ENCODE measurements at places on chromosomes 7 and 10. TPM values are rescaled to one million over a fixed set of nuclear protein-coding genes. Genes with fewer than 3 reads are reported as not detected.

The CDHR1 gene
- 1.4 TPM for total RNA-seq

The GCK gene
- total RNA-seq, result 2.1 TPM

The VWDE gene
- total RNA-seq, result 1.5 TPM

DNA sequence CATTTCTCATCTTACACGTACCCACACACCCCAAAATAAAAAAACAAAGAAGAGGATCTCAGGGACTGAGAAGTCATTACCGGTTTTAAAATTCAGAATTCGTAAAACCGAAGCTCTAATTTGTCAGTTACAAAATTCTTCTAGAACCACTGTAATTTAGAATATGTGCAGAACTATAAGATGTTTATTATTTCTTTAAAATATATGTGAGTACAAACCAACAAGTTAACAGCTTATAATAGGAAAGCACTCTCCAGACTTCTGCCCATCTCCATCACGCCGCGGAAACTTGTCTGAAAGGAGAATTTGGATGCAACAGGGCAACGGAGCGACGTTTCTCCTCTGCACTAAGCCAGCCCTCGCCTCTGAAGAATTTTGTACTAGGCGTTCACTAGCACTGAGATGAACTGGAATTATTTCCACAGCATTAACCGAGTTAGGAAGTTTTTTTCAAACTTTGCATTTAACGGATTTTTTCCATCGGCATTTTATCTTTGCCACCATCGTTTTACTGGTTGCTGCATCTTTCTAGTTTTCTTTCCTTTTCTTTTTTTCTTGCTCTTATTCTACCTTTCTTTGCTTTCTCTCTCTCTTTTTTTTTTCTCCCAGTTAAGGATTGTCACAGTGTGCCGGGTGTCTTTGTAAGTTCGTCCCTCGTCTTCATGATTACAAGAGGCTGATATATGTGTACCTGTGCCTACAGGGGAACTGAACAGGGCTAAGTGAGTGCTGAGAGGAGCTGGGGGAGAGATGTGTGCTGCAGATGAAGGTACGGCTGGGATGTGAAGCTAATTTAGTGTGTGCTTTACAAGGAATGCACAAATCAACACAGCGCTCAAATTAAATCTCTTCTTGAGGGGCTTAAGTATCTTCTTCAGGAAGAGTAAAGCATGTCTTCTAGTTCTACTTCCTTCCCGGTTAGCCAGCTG lies 295.9 kb upstream of the NFE2L3 start:
- no peak overlapping the region for H3K4me3 ChIP-seq
- no peak overlapping the region for H3K27ac ChIP-seq
- no peak for DNase-seq
- peaks cover 2% of the 10 kb centered on the region for H3K36me3 ChIP-seq
- H3K27me3 ChIP-seq, result peaks cover 58% of the 10 kb centered on the region

DNA sequence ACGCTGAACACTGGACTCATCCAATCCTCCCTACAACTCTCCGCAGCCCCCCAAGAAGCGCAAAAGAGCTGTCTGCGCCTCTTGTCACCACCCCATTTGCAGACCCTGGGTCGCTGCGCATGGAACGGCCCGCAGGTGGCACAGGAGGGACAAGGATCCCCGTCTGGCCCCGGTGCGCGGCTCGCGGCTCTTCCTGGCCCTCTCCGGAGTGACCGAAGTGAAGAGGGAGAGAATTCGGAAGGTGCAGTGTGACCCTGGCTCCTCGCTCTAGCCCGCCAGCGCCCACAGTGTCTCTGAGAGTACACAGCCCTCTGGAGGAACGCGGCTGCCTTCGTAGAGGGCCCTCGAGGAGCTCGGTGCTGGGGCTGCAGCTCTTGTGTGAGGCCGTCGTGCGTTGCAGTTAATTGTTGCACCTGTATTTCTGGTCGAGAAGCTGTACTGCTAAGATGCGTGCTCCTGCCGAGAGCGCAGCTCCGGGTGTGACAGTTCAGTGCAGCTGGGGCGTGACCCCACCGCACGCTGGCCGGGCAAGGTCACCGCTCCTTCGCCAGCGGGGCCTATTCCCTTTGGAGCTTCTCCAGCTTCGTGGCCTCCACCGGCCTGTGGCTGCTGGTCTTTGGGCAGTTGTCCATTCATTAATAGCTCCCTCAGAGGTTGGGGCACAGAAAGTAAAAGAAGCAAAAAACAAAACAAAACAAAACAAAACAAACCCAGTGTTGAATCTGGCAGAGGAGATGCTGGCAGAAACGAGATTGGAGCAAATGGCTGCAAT lies 119.0 kb downstream of the SEC23IP start:
- H3K4me3 ChIP-seq, result no peak overlapping the region
- peaks cover 32% of the 10 kb centered on the region for H3K27me3 ChIP-seq
- no peak for DNase-seq
- H3K4me1 ChIP-seq, result no peaks in the 10 kb centered on the region

GRCh38 chr10:66394342-66395063 lies 531.3 kb upstream of the LRRTM3 start:
- no peak overlapping the region for H3K4me3 ChIP-seq
- no peak overlapping the region for H3K27ac ChIP-seq
- DNase-seq, result no peak
- H3K4me1 ChIP-seq, result no peaks in the 10 kb centered on the region

- H3K27me3 ChIP-seq, result no peaks in the 10 kb centered on the region
- H3K36me3 ChIP-seq, result peaks cover 6% of the 10 kb centered on the region
- no peak overlapping the region for H3K27ac ChIP-seq
- H3K4me1 ChIP-seq, result no peaks in the 10 kb centered on the region
- no peak for DNase-seq
Measured at GRCh38 chr7:124942399-124942798, 12.8 kb upstream of the POT1 start.

DNA sequence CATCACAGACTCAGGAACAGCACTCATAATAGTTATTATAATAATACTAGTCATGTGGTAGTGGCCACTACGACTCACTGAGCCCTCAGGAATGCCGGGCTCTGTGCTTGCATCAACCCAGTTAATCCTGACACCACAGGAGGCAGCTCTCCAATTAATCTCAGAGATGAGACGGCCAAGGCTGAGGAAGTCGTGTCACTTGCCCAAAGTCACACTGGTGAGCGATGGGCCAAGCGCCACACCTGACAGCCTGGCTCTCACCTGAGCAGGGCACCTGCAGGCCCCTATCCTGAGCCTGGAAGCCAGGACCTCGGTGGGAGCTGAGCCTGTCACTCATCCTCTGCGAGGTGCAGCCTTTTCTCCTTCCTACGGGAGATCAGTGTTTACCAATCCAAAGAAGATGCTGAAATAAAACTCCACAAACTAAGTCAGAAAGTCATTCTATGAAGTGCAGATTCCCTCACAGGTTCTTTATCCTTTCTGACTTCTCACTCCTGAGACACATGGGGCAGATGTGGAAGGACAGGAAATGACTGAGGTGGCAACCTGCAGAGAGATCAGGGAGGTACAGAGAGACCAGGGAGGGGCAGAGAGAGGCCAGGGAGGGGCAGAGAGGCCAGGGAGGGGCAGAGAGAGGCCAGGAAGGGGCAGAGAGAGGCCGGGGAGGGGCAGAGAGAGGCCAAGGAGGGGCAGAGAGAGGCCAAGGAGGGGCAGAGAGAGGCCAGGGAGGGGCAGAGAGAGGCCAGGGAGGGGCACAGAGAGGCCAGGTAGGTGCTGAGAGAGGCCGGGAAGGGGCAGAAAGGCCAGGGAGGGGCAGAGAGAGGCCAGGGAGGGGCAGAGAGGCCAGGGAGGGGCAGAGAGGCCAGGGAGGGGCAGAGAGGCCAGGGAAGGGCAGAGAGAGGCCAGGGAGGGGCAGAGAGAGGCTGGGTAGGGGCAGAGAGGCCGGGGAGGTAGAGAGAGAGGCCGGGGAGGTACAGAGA lies 38.5 kb downstream of the VIPR2 start:
- H3K4me3 ChIP-seq, result no peak overlapping the region
- H3K27me3 ChIP-seq, result no peaks in the 10 kb centered on the region
- no peaks in the 10 kb centered on the region for H3K36me3 ChIP-seq
- no peak overlapping the region for H3K27ac ChIP-seq

GRCh38 chr10:317271-317769 lies 182.1 kb downstream of the ZMYND11 start:
- H3K27me3 ChIP-seq, result no peaks in the 10 kb centered on the region
- DNase-seq, result peak; percentile 49
- H3K36me3 ChIP-seq, result peaks cover 5% of the 10 kb centered on the region
- H3K4me1 ChIP-seq, result peaks cover 10% of the 10 kb centered on the region

DNA sequence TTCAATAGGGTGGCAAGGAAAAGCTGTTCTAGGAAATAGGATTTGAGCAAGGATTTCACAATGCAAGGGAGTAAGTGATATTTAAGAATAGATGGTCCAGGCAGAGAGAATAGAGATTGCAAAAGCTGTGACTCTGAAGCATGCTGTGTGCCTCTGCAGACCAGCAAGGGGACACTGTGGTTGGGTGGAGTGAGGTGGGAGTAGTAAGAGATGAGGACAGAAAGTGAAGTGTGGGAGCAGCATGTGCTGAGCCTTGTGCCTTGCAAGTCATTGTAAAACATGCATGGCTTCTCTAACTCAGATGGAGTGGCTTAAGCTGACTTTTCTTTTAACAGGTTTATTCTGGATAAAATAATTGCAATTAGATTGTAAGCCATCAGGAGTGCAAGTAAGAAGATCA lies 442.4 kb downstream of the CCSER2 start:
- peaks cover 3% of the 10 kb centered on the region for H3K27me3 ChIP-seq
- no peak overlapping the region for H3K27ac ChIP-seq
- no peaks in the 10 kb centered on the region for H3K4me1 ChIP-seq
- H3K36me3 ChIP-seq, result no peaks in the 10 kb centered on the region
- no peak for DNase-seq
